ENCODE measurements at places on chromosomes 5 and 9.

DNA sequence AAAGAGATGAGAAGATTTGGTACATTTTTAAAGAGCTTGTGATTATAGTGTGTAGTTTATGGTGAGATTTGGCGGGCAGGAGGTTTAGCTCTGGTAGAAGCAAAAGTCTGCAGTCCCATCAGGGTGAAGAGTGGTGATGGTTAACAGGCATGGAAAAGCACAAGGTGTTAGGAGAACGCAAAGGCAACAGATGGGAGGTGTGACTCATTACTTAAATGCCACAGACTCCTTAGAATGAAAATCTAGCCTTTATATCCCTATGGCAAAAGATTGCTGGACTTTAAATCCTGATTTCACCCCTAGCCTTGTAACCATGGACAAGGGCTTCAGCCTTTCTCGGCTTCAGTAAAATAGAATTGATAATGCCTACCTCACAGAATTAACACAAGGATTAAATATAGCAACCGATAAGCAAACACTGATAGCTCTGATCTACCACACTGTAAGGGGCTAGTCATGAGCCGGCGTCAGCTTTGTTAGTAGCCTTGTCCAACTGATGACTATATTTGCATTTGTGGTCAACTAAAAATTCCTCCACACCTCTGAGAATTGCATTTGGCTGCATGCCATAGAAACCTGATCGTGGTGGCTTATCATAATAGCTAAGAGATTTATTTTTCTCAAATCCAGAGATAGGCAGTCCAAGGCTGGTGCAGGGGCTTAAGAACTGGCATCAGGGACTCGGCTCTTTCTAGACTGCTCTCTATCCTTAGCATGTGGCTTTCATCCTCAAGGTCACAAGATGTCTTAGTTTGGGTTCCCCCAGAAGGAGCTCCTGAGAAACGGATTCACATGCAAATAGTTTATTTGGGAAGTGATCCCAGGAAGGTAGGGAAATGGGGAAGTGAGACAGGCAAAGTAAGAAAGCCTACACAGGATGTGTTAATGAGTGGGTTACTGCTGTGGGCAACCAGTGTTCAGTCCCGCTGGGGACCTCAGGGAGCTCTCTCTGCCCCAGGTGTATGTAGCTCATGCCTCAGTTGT, 19.6 kb downstream of the MFAP3 start:
- DNase-seq: no peak

DNA sequence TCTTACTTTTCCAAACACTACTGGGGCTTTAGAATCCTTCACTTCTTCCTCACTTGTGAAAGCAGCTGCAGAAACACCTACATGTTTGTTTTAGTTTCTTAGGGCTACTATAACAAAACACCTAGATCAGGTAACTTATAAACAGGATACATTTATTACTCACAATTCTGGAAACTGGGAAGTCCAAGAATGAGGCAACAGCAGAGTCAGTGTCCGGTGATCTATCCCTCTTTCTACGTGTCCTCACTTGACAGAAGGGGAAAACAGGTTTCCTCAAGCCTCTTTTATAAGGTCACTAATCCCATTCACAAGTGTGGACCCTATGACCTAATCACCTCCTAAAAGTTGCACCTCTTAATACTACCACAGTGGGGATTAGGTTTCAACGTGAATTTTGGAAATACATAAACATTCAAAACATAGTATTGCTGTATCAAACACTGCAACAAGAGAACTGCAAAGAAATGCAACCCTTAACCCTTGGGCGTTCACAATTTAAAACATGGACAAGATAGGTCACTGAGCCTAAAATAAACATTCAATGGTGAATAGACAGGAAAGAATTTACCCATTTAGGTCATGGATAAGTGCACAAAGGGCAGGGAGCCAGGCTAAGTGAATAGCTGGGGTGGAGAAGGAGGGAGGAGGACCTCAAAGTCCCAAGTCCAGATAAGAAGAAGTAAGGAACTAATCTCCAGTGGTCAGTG, 104.3 kb downstream of the PIK3R1 start:
- no peak for DNase-seq

DNA sequence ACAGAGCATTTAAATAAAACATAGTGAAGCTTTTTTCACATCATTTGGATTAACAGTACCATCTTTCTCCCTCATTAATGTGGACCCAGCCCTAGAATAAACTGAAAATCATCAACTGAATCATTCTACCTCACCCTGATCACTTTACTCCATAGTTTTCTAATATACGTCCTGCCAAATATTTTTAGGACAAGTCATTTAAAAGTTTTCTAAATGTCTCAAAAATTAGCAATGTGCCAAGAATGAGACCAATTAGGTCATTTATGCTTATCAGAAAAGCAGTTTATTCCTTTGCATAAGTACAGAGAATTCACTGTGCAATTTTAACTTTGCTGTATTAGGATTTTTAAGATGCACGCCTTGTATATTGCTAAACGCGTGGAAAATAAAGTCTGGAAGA, 284.4 kb downstream of the PIK3R1 start:
- DNase-seq: peak; percentile 44

DNA sequence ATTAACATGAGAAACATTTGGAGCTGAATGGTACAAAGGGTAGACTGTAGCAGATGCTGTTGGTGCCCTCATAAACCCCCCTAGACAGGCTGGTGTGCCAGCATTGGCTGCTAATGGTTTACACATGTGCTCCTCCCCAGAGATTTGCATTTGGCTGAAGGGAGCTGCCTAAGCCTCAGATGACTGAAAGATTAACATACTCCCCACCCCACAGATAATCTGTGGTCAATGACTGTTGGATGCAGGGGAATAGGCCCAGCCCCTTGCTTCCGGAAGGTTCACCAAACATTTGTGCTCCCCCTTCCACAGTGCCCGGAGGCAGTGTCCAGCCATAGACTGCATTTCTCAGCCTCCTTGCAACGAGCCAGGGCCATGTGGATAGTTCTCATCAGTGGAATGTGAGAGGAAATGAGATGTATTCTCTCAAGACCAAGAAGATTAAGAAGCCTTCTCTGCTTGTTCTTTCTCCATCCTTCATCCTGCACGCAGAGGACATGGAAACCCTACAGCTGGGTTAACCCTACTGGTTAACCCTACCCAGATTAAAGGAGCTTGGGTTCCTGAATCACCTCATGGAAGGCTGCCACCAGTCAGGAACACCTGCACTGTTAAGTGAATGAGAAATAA, 79.6 kb downstream of the PHAX start:
- peak; percentile 85 for DNase-seq

DNA sequence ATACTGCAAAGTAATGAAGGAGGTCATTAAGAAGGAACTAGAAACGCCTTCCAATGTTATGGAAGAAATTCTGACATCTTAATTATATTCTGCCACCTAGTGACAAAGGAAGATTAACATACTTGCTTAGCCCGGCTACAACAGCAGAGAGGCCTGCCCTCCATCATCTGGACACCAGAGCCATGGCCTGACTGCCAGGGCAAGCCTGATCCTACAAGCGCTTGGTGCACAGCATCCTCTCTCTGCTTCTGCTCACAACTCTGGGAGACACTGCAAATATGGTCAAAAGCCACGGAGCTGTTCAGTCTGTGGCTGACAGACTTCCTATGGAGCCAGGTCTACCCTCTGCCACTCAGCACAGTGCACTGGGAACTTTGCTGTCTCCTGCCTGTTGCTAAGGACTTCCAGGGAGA, 87.3 kb upstream of the SLC44A1 start:
- peak; percentile 55 for DNase-seq

DNA sequence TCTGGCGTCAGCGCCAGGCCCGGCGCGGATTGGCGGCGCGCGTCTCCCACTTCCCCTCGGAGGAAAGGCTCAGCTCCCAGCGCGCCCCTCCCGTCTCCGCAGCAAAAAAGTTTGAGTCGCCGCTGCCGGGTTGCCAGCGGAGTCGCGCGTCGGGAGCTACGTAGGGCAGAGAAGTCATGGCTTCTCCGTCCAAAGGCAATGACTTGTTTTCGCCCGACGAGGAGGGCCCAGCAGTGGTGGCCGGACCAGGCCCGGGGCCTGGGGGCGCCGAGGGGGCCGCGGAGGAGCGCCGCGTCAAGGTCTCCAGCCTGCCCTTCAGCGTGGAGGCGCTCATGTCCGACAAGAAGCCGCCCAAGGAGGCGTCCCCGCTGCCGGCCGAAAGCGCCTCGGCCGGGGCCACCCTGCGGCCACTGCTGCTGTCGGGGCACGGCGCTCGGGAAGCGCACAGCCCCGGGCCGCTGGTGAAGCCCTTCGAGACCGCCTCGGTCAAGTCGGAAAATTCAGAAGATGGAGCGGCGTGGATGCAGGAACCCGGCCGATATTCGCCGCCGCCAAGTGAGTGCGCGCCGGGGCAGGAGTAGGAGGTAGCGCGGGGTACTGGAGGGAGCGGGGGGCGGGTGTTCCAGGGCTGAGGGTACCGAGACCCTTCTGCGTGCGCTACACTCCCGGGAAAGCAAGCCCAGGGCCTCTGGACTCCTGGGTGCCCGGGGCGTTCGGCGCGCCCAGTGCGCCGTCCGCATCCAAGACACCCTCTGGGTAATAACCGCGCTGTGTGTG, at the start of gene MSX2:
Gene MSX2 (plus strand): TSS at position 99 of the 777 bp plus-strand sequence. CDS start 78 bp downstream, at position 177.
- peak; percentile 59 for DNase-seq

DNA sequence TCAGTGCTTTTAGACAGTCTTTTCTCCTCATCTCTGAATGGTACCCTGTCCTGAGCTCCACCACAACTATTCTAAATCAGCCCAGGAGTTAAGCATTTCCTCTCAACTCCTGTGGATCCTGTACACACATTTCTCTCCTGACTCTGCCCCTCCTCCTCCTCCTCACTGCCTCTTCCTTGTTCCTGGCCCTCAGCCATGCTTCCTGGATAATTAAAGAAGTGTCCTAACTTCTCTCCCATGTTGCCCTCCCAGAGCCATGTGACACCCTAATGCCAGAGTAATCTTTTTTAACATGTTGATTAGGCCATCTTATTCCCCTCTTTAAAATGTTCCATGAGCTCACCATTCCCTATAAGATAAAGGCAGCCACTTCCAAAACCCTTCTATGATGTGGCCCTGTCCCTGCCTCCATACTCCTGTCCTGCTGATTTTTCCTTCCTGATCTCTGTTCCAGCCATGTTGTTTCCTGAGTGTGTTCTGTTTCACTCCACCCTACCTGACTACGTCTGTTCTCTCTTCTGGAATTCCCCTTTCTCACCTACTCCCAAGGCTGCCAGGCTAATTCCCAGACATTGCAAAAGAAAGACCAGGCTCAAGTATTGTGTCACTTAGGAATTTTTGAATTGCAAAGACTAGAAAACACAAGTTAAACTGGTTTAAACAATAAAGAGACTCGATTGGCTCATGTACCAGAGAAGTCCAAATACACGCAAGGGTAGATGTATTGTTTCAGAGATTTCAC, 295.2 kb downstream of the MAST4 start:
- DNase-seq: no peak

DNA sequence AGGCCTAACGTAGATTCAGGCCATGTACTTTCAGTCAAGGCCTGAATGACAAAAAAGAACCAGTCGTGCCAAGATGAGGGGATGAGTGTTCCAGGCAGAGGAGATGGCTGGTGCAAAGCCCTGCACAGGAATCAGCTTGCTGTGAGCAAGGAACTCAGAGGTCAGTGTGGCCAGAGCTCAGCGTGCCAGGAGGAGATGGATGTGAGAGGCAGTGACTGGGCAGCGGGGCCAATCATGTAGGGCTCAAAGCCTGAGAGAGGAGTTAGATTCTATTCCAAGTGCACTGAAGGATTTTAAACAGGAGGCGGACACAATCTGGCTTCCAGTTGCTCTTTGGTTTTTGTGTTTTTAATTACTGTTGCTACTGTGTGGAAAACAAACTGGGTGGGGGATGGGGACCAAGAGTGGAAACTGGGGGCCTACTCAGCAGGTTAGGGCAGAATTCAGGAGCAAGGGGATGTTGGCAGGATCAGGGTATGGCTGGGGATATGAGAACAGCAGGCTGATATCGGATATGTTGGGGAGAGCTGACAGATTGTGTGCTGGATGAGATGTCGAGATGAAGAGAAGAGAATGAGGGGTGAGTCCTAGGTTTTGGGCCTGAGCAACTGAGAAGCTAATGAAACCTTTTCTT, 64.3 kb downstream of the ANGPTL2 start:
- no peak for DNase-seq

- no peak for DNase-seq
Measured at GRCh38 chr5:147445090-147445489, 64.8 kb downstream of the DPYSL3 start.

- no peak for DNase-seq
Measured at GRCh38 chr9:72898360-72898759, 54.5 kb downstream of the ALDH1A1 start.

DNA sequence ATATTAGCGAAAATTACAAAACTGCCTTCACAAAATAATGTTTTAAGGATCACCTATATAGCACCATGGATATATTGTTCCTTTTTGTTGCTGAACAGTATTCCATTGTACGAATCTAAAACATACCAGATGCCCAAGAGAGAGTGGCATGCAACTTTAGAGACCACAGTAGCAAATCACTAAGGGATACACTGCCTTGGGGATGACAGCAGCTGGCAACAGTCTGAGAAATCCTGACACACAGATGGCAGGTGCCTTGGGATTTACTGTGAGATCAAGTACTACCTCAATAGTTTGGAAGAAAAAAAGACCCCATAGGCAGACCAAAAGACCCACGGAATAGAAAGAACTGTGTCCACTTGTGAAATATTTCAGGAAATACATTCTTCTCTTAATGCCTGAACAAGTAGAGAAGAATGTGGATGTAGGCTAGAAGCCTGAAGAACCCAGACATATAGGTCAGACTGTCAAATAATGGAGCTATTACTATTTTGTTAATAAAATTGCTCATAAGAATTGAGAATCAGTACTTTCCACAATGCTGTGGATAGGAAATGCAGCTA, 53.4 kb downstream of the PLPP1 start:
- DNase-seq: no peak

- DNase-seq: no peak
Measured at GRCh38 chr9:132233138-132233537, 71.3 kb downstream of the NTNG2 start.

DNA sequence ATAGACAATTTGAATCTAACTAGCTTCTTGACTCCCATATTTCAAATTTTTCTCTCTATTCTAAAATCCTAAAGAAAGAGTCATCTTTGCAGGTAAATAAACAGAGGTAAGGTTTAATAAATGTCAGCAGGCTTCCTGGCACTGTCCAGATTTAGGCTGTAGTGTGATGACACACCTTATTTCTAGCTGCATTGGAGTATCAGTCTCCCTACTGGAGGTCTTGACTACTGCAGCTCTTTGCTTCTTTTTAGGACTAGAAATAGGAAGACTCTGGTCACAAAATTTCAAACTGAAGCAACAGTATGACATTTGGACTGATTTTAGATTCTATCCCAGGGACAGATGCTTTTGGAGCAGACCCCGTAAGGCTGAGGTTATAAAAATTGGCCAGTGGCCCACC, 40.7 kb upstream of the PPP3R2 start:
- no peak for DNase-seq

DNA sequence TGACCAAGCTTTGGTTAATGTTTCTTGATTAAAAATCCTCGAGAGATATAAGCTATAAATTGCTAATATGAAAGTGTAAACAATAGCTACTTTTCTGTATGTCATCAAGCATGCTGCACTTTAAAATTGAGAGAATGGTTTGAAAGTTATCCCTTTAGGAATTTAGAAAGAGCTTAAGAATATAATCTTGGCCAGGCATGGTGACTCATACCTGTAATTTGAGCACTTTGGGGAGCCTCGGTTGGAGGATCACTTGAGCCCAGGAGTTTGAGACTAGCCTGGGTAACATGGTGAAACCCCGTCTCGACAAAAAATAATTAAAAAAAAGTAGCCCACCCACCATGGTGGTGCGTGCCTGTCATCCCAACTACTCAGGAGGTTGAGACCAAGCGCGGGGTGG, 12.2 kb upstream of the MROH2B start:
- no peak for DNase-seq

Data from AG09309 (cell line).